ENCODE measurements at places on chromosomes 6 and 20. TPM values are rescaled to one million over a fixed set of nuclear protein-coding genes. Genes with fewer than 3 reads are reported as not detected.

Gene MUCL3
- total RNA-seq: not detected

Gene USP49
- total RNA-seq: 1.3 TPM

DNA sequence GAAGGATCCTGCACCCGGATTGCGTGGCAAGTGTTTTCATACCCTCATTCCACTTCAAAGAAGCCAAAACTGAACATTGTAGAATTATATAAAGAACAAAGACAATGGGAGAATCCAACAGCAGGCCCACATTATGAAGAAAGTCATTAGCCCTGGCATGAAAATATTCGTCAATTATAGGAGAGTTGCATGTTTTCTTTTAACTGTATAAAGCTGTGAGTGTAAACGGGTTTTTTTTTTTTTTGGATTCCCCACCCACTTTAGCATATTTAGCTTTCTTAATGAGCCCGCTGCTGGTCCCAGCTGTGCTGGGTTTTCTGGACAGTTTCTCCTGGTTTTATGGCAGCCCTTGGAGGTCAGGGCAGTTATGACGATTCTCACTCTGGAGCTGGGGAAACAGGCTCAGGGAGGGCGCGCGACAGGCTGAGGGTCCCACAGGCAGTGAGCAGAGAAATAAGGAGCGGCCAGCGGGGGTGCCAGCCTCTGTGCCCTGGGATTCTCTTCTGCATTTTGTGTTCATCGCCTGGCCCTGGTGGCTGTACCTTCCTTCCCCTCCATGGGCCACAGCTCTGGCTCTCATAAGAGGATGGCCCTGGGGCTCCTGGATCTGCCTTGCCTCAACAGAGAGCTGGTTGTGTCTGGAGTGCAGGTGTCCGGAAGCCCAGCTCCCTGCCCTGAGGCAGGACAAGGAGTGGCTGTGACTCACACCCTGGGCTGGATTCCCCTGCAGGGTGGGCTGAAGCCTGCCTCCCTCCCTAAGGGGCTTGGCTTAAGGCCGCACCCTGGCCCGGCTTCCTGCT, 24.1 kb upstream of the SULF2 start:
- DNase-seq: no peak

DNA sequence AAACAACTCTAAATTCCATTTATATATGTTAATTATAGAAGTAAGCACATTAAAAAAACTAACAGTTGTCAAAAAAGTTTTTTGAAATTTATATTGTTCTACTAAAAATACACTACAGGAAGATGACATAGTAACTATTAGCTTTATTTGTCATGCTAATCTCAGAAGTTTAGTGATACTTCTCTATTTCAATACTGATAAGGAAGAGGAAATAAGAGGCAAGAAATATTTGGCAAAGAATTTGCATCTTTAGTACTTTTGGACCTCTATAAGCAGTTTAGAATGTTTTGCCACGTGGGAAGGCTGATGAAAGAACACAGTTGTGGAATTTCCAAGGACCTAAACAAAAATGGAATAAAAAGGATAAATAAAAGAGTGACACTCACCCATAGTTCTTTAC, 12.6 kb downstream of the IFNGR1 start:
- DNase-seq: no peak

- no peak for DNase-seq
These were observed 85.6 kb downstream of the CD2AP start for GRCh38 chr6:47563162-47563561.

DNA sequence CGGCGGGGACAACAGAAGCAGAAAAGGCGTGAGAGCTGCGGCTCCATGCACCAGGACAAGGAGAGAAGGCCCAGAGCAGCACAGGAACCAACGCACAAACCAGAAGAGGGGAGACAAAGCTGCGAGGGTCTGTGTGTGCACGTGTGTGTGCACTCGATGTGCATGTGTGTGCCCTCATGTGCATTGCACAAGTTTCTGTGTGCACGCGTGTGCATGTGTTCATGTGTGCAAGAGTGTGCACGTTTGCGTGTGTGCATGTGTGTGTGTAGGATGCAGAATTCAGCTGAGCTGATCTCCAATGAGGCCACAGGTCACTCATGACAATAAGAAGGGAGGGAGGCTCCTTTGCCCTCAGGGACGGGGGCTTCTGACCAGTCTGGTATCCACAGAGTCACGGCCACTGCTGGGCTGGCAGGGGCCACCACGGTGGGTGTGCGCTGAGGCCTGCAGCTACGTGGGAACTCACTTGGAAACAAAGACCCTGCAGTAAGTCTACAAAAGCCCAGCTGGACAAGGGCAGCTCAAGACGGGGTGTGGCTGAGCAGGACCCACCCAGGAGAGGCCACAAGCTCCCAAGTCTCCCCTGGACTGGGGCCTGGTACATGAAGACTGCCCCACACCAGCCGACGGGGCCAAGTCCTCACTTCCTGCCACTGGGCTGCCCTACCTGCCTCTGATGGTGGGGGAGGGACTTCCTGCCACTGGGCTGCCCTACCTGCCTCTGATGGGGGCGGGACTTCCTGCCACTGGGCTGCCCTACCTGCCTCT, 48.1 kb upstream of the CHRNA4 start:
- DNase-seq: no peak
